NCI-H1105 (cell line): ENCODE measurements at places on chromosomes 13 and 19.

GRCh38 chr13:39998166-39998565, 342.7 kb downstream of the COG6 start:
- DNase-seq = no peak

DNA sequence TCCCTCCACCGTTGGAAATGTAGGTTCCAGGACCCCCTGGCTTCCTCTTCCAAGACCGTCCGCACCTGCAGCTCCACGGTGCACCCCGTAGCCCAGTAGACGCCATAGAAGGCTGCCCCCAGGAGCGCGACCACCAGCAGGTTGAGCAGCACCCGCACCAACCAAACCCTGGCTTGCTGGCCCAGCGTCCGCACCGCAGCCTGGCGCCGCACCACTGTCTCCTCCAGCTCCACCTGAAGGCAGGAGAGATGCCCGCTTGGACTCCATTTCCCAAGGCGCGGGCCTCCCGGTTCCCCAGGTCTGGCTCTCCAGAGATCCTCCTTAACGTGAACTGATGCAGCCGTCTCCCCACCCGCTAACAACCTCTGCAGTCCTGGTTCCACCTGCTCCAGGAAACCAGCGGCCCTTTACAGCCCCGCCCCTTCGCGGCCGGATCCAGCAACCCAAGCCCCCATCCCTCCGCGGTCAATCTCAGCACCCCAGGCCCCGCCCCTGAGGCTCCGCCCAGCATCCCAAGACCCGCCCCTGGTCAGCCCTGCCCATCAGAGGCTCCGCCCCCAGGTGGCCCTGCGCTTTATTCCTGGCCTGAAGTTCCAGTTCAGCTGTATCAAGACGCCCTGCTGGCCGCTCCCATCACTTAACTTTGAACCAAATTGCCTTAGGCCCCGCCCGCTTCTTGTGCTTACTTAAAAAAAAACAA, 5.0 kb upstream of the LENG1 start:
- no peak for DNase-seq

DNA sequence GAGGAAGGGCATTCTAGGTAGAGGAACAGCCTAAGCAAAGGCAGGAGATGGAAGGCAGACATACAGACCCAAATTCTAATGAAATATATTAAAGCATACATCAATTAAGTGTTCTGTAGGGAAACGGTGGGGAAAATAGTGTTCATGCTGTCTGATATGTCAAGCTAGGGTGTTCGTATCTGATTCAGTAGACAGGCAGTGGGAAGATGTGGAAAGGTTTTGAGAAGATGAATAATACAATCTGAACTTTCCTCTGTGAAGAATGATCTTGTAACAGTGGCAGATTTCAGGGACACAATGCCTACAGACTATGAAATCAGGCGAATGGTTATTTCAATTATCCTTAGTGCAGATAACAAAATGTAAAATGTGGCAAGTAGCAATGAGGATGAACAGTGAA, 594.2 kb downstream of the KCTD12 start:
- no peak for DNase-seq

- DNase-seq = no peak
These were observed 7.5 kb downstream of the KLF16 start for GRCh38 chr19:1855828-1856255.

- DNase-seq = no peak
These were observed 1.5 kb downstream of the N4BP2L1 start for GRCh38 chr13:32426191-32426989.
